NCI-H1436 (cell line): ENCODE measurements at places on chromosomes 7 and 10.

GRCh38 chr7:131835141-131835540 lies 278.7 kb upstream of the PODXL start:
- DNase-seq, result no peak

GRCh38 chr7:158206341-158206740 lies 381.3 kb downstream of the PTPRN2 start:
- no peak for DNase-seq

- no peak for DNase-seq
Observed at GRCh38 chr7:96636979-96637378, 72.7 kb downstream of the SEM1 start.

- no peak for DNase-seq
Observed at GRCh38 chr10:11959966-11960365, 82.6 kb downstream of the UPF2 start.

GRCh38 chr10:84334811-84335210 lies 6.4 kb downstream of the CCSER2 start:
- no peak for DNase-seq

- peak; percentile 77 for DNase-seq
Observed at GRCh38 chr7:73606801-73607691, 17.3 kb downstream of the MLXIPL start.

DNA sequence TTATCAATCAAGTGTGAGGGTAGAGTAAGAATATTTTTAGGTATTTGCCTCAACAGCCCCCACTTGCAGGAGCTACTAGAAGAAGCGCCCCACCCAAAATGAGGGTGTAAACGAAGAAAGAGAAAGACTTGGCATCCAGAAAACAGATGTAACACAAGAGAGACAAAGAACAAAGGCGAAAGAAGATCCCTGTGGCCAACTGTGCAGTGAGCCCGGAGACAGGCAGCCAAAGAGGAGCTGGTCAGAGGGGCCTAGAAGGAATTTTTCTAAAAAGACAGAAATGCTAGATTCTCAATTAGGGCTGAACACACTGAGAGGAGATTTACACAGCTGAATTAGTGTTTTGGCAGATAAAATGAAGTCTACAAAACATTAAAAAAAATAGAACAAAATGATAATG lies 29.6 kb upstream of the EIF5AL1 start:
- DNase-seq, result no peak

GRCh38 chr10:74078037-74078436 lies 72.6 kb downstream of the AP3M1 start:
- no peak for DNase-seq

GRCh38 chr10:72037811-72038210 lies 50.5 kb downstream of the SPOCK2 start:
- no peak for DNase-seq

DNA sequence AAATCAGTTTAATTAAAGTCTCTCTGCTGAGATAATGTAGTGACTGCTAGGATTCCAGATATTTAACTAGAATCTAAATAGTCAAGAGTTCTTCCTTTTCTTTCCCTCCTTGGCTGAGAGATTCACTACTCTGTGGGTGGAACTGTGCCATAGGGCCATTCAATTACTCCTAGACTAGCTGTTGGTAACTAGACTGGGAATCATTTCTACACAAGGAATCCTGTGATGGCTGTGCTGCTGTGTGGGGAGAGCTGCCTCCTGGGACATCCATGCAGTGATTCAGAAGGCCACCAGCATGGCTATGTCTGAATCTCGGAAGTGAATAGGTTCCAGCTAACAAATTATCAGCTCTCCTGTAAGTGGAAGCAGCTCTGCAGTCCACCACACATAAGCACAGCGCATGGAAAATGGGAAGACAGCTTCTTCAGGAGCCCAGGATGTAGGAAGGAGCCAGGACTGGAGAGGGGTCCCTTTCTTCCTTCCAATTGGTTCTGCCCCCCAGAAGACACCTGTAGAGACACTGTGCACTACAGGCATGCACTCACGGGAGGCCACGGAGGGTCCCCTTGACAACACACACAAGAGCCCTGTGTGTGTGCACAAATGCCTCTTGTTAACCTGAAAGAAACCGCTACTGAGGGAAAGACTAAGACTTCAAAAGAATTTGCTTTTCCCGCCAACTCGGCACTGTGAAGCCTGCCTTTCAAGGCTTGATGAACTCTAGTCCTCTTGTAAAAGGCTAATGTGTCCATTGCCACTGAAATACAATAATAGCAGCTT lies 66.5 kb downstream of the SCRN1 start:
- DNase-seq, result no peak

- no peak for DNase-seq
Observed at GRCh38 chr10:117710181-117710798, 167.7 kb downstream of the EMX2 start.

DNA sequence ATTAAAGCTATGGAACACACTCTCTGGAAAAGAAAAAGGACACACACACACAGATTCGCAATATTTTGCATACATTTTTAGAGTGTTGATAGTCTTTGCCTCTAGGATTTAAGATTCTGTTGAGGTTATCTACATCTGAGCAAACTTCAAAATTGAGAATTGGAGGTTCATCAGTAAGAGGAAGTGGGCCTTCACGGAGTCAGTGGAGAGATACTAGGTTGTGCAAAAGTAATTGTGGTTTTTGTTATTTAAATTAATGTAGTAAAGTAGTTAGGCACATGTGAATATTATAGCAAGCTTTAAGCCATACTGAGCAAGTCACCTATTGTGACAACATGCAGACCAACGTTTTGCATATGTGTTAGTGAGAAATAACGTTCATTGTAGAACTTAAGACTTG lies 19.8 kb upstream of the NXPH1 start:
- DNase-seq, result no peak

GRCh38 chr7:293681-294439 lies 3.9 kb downstream of the FOXL3 start:
- DNase-seq, result no peak

DNA sequence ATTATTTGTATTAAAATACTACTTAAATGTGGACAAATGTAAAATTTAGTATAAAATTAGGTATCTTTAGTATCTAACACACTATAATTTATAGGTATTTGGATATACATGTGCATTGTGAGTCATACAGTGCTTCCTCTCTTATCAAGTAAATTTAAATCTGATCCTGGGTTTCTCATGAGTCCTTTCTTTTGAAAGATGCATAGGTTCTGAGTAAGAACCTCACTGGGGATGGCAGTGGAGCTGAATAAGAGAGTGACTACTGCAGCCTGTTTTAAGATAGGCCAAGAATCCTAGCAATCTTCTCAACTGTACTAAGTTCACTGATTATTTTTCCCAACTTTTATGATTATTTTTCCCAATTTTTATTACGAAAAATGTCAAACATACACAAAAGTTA lies 16.2 kb downstream of the CEP55 start:
- DNase-seq, result no peak

- DNase-seq, result no peak
Observed at GRCh38 chr7:73644688-73645286, 20.5 kb upstream of the MLXIPL start.

DNA sequence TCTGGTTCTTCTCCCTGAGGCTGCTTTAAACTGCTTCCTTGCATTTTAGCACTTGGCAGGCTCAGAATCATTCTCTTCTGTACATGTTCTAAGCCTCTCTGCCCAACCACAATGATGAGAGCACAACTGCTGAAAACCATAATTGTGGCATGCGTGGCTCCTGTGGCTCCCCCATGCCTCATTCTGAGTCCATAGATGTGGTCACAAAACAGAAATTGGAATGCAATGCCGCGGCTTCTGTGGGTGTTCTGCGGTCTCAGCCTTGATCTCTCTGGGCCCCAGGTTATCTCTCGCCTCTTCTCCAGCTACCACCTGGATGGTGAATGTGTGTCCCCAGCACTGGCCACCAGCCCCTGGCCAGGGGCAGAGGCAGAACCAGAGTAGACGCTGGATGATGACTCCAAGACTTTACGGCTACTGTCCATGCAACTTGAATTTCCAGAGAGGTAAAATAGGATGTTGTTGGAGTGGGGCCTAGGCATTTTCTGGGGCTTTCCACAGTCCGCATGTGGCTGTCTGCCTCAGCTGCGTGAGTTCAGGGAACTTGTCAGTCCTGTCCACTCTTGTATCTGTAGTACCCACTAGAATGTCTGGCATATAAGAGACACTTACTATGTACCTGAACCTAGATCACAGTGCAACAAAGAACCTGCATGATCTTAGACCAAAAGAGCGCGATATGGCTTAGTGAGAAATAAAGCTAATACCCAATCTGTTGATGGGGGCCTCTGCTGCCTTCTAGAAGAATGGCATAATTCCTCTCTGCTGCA lies 52.4 kb upstream of the ADRB1 start:
- no peak for DNase-seq

DNA sequence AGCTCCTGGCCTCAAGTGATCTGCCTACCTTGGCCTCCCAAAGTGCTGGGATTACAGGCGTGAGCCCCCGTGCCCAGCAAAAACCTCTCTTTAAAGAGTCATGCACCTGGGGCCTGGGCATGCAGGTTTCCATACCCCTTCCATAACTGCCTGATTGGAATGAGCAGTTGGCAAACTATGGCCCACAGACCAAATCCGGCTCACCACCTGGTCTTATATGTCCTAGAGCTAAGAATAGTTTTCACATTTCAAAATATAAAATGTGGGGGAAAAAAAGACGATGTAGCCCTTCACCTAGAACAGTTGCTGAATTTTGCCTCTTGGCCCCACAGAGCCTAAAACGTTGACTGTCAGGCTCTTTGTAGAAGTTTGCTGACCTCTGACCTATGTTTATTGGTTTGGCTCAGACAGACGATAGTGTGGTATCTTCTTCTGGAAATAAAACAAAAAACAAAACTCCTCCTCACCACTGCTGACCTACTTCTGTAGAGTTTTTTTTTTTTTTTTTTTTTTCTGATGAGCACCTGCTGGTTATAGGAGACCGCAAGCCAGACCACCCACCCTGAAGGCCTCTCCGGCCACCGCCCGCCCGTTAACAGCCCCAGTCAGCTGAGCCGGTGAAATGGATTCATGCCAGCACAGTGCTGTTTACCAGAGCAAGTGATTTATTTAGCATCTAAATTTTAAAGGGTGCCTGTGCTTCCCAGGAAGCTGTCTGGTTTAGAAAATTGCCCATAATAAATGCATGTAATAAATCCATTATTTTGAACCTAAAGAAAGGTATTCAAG lies 33.5 kb upstream of the SFRP5 start:
- no peak for DNase-seq

DNA sequence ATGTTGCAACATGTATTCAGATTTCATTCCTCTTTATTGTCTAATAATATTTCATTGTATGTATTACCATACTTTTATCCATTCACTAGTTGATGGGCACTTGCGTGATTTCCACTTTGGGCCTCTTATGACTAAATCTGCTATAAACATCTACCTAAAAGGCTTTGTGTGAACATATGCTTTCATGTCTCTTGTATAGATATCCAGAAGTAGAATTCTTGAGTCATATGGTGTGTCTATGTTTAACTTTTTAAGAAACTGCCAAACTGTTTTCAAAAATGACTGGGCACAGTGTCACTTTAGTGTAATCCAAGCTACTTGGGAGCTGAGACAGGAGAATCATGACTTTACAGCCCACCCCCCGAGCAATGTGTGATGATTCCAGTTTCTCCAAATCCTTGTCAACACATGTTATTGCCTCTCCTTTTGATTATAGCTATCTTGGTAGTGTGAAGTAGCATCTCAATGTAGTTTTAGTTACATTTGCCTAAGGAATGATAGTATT lies 618.9 kb upstream of the C7orf33 start:
- no peak for DNase-seq

DNA sequence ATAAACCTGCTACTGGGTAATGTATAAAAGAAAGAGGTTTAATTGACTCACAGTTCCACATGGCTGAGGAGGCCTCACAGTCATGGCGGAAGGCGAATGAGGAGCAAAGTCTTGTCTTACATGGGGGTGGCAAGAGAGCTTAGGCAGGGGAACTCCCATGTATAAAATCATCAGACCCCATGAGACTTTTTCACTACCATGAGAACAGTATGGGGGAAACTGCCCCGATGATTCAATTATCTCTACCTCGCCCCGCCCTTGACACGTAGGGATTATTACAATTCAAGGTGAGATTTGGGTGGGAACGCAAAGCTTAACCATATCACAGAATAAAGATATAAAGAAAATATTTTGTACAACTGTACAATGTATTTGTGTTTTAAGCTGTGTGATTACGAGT lies 39.4 kb upstream of the PLCE1 start:
- no peak for DNase-seq

GRCh38 chr10:68496072-68496471 lies 24.3 kb upstream of the DNA2 start:
- DNase-seq, result no peak

DNA sequence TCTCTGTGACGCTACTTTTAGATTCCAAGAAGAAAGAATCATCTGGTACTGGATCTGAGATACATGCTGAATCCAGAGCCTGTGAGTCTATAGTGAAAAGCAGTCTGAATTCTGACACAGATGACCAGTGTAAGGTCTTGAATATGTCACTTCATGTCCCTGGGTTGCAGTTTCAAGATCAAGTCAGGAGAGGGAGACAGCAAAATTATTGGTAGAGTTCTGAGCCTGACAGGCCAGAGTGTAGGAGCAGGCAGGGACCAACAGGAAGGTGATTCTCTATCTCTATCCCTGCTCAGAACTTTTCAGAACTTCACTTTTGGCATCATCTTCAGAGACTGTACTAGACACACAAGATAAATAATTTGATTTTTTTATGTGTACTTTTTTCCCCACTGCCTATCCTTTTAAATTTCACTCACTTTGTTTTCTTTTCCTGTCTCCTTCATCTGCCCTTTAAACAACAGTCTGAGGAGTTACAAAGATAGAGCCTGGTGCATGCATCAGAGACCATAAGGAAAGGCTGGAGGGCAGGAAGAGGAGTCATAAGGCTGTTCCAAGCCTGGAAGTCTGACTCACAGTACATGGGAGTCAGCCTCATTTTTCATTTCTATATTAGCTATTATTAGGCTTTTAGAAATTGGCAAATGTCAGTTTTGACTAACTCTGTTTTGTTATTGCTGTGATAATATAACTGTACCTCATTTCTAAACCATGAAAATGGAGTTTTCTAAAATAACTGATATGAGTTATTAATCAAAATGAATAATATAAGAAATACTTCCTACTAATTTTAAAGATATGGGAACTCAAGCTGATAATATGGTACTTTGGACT lies 120.2 kb upstream of the TMEM229A start:
- DNase-seq, result no peak

DNA sequence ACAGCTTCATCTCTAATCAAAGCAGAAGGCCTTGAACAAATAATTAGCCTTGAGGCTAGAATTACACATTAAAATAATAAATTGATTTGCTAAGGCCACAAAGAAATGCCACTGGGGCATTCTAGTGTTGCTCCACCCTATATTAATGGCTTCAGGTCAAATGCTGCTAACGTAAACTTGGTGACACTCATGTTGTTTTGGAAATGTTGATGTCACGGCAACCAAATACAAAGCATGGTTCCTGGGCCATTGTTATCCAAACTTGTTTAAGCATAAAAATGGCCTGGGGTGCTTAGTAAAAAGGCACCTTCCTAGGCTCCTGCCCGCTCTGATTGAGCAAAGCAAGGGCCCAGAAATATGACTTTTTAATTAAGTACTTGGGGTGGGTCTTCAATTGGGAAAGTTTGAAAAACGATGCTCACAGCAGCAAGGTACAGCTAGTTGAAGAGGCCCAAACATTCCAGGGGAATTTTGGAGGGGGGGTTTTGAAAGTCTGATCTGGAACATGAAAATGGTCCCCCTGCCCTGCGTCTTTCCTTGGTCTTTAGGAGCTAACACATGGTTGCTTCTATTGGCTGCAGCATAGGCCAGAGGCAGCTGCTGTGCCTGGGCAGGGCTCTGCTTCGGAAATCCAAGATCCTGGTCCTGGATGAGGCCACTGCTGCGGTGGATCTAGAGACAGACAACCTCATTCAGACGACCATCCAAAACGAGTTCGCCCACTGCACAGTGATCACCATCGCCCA lies 67.8 kb downstream of the ABCC2 start:
- no peak for DNase-seq
